ENCODE measurements at places on chromosomes 3 and 15.

DNA sequence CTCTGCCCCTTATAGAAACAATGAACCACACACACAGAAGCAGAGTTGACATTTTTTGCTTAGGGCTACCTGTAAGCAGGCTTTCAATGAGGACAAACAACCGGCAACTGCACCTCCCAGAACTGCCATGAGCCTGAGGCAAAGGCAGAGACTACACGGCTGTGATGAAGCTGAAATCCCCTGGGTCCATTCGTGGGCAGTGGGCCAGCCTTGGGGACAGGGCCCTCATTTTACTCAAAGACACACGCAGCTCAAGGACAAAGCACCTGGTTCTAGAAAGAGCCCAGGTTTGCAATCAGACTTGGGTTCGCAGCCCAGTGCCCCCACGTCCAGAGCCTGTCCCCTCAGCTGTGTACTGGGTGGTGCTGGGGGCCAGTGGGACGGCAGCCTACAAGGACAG is 17.9 kb downstream of the FAM174B start:
- H3K36me3 ChIP-seq: no peaks in the 10 kb centered on the region
- no peak overlapping the region for H3K27ac ChIP-seq
- no peaks in the 10 kb centered on the region for H3K27me3 ChIP-seq
- no peak for DNase-seq

- no peak for DNase-seq
- no peaks in the 10 kb centered on the region for H3K36me3 ChIP-seq
- H3K4me1 ChIP-seq: no peaks in the 10 kb centered on the region
- no peak overlapping the region for H3K4me3 ChIP-seq
Observed at GRCh38 chr15:46270481-46271147, 635.8 kb downstream of the SQOR start.

DNA sequence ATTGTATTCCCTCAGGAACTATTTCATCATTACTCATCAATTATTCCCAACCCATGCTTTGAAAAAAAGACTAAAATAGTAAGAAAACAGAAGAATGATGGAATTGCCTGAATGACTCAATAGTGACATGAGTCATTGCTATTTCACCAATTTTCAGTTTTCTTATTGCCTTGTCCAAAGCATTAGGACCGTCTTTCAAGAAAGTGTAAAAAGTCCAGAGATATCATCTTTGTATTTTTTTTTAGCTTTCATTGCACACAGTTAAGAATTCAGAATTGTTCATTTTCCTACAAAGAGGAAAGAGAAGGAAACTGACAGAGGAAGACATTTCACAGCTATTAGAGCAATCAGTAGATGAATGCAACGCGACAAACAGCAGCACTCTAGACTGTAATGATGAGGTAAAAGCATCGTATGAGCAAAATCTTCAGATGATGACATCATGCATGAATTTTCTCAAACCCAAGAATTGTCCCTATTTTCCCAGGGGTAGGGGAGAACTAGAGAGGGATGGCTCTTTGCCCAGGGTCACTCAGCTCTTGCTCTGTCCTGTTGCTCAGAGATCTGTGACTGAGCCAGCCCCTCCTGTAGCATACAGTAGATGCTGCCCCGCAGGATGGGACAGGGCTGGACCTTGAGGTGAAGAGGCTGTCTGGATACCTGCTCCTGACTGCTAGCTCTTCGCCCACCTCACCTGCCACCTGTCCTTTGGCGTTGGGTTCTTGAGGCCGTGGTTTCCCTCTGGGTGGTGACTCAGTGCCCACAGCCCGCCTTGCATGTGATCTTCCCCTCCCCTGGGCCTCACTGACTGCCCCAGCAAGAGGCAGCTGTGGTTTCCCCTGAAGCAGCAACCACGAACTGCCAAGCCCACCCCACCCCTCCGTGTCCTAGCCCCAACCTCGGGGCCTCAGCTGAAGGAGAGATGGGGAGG is 84.8 kb downstream of the PPCDC start:
- no peak overlapping the region for H3K4me3 ChIP-seq
- H3K27ac ChIP-seq: no peak overlapping the region
- peak; percentile 26 for DNase-seq
- H3K27me3 ChIP-seq: peaks cover 30% of the 10 kb centered on the region
- H3K36me3 ChIP-seq: peaks cover 5% of the 10 kb centered on the region

- H3K4me1 ChIP-seq: peaks cover 1% of the 10 kb centered on the region
- H3K27me3 ChIP-seq: no peaks in the 10 kb centered on the region
- DNase-seq: no peak
- no peak overlapping the region for H3K27ac ChIP-seq
Observed at GRCh38 chr3:26099692-26100091, 309.8 kb downstream of the OXSM start.

DNA sequence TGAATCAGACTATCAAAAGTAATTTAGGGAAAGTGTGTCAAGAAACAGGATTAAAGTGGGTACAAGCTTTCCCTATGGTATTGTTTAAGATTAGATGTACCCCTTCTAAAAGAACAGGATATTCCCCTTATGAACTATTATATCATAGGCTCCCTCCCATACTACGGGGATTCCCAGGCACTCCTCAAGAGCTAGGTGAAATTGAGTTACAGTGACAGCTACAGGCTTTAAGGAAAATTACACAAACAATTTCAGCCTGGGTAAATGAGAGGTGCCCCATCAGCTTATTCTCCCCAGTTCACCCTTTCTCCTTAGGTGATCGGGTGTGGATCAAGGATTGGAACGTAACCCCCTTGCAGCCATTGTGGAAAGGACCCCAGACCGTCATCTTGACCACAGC is 240.8 kb upstream of the CNTN6 start:
- no peaks in the 10 kb centered on the region for H3K36me3 ChIP-seq
- H3K27me3 ChIP-seq: no peaks in the 10 kb centered on the region
- no peak overlapping the region for H3K27ac ChIP-seq
- no peaks in the 10 kb centered on the region for H3K4me1 ChIP-seq
- H3K4me3 ChIP-seq: no peak overlapping the region
- no peak for DNase-seq

DNA sequence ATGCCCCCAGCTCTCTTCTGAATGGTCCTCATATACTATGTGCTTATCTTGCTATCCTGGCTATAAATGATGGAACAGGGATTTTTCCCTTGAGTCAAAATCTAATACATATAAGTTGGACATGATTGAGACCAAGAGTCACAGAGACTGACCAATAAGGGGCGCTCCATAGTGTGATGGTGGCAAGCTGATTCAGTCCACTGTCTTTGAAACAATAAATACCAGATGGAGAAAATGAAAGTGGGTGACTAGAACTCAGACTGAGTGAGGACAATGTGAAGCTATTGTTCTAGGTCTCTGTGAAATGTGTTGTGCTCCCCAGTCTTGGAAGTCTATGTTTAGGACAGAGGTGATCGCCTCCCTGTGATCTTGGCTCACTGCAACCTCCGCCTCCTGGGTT is 10.6 kb upstream of the FSTL1 start:
- H3K36me3 ChIP-seq: no peaks in the 10 kb centered on the region
- H3K4me3 ChIP-seq: no peak overlapping the region
- H3K4me1 ChIP-seq: no peaks in the 10 kb centered on the region
- peaks cover 5% of the 10 kb centered on the region for H3K27me3 ChIP-seq
- no peak overlapping the region for H3K27ac ChIP-seq

DNA sequence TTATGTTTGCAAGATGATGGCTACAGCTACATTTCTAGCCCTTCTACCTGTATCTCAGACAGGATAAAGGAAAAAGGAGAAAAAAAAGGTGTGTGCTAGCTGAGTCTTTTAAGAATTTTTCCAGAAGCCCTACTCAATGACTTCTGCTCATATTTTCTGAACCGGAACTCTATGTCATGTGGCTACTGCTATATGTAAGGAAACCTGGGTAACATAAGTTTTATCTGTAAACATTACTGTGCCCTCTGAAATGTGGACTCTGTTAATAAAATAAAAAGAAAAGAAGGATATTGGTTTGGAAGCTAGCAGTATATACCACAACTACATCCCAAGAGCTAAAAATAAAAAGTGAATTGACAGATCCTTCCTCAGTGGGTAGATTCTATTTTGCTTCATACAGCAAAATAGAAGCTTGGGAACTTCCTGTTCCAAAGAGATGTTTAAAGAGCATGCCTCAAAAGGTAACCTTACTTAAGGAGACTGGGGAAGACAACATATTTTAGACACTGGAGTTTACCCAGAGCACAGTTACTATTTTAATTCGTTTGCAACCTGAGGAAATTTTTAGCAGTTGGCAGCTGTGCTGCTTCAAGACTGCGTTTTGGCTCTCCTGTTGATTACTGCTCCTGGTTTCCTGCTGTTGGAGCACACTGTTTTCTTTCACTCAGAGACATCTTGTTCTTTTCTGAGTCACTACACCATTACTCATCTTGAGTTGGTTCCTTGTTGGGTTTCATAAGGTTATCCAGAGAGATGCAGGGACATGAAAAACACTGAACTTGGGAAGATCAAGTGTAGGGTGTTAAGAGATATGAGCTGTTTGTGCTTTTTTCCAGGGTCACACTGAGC is 280.7 kb downstream of the NFKBIZ start:
- no peak for DNase-seq
- H3K4me1 ChIP-seq: peaks cover 15% of the 10 kb centered on the region
- no peak overlapping the region for H3K27ac ChIP-seq
- no peak overlapping the region for H3K4me3 ChIP-seq

DNA sequence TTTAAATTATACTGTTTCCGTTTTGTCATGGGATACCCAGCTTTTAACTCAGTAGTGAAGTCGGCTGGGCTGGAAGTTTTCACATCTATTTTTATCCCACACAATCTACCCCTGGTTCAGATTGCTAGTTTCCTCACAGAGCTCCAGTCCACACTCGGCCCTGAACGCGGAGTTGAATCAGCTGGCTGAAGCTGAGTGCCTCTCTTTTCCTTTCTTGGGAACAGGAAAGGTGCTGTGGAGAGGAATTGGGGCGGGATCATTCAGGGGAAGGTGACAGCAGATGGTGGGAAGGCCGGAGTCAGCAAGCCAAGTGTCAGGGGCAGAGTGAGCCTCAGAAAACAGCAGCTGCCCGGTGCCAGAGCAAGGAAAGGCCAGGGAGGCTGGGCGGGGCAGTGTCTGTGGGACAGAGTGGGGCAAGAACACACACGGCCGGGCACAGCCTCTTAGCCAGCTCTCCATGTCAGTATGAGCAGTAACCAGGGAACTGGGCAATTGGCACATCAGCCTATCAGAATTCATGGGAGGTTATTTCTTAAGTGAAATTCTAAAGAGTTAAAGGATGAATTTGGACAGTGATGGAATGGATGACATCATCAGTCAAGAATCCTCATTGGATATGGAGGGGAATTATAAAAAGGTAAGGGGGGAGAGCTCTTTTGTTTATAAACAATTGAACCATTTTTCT is 135.7 kb upstream of the IL12A start:
- DNase-seq: no peak
- peak overlapping the region; percentile 47 for H3K4me3 ChIP-seq
- H3K27ac ChIP-seq: peak overlapping the region; percentile 31
- no peaks in the 10 kb centered on the region for H3K36me3 ChIP-seq
- peaks cover 15% of the 10 kb centered on the region for H3K27me3 ChIP-seq

Data from naive B cell (primary cell).